ENCODE measurements at places on chromosomes 2 and 18. TPM values are rescaled to one million over a fixed set of nuclear protein-coding genes. Genes with fewer than 3 reads are reported as not detected.

CRACDL gene
- 0.67 TPM for polyA plus RNA-seq

UGT1A4 gene
- polyA plus RNA-seq = not detected

VWC2L gene
- polyA plus RNA-seq = not detected

UGT1A6 gene
- polyA plus RNA-seq = not detected

CNGA3 gene
- polyA plus RNA-seq = not detected

ALKAL2 gene
- polyA plus RNA-seq = 5.1 TPM

RAB17 gene
- 11.1 TPM for polyA plus RNA-seq

- no peak for DNase-seq
Observed at GRCh38 chr2:112644155-112644932, 1.4 kb upstream of the SLC20A1 start.

DNA sequence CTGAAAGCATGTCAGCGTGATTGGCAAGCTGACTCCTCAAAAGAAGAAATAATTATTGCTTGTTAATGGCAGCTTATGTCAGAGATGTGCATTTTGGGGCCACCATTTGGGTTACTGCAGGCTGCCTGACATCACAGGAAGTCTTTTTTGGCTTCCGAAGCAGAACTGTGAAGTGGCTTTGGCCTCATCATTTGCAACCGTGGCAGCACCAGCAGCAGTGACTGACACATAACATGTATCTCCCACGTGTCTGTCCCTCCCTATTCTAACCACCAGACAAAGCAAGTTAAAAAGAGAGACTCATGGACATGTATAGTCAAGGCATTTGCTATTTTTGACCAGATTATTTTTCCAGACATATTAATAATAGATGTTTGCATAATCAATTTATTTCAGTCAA lies 488.7 kb upstream of the ACVR2A start:
- no peak for DNase-seq

DNA sequence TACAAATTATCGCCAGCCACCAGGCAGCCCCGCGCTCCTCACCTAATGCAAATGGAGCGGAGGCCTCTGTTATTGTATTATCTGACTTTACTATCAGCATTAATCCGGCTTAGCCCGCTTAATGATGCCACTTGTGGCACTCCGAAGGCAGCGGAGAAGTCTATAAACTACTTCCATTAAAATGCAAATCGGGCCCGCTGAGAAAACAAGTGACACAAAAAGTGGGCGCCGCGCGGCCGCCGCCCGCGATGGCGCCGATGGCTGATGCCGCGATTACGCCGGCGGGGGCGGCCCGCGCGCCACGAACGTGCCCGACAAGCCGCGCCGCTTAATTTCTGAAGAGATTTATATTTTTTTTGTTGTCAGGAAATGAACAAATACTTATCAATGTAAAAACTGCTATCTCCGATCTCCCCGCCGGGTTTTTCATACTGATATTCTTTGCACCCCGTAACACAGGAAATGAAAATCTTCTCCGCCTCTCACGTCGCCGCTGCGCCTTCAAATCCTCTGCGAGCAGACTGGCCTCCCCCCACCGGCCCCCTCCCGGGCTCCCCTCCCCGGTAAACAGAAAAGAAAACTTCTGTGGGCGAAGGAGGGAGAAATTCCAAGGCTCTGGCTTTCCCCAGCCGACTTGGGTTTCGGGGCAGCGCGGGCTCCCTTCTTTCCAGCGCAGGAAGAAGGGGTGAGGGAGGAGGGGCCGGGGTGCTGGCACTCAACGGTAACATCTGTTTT lies 221.8 kb downstream of the INSIG2 start:
- no peak for DNase-seq

- DNase-seq = no peak
Observed at GRCh38 chr2:188024811-188025210, 266.9 kb upstream of the GULP1 start.

DNA sequence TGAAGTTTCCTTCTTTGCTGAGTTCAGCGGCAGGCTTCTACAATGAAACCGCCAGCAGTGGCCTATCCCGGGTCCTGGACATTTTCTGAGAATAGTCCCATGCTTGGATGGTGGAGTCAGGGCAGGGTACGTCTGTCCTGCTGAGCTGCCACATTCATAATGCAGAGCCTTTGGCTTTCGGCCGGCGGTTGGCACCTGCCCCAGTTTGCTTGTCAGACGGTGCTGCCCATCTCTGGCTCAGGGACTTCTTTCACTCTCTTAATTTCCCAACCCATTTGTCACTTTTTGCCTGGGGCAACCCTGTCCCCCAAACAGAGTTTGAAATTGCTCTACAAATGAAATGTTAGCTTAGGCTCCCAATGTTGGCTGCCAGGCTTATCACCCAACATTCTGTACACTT lies 57.2 kb downstream of the SOX11 start:
- DNase-seq = no peak

DNA sequence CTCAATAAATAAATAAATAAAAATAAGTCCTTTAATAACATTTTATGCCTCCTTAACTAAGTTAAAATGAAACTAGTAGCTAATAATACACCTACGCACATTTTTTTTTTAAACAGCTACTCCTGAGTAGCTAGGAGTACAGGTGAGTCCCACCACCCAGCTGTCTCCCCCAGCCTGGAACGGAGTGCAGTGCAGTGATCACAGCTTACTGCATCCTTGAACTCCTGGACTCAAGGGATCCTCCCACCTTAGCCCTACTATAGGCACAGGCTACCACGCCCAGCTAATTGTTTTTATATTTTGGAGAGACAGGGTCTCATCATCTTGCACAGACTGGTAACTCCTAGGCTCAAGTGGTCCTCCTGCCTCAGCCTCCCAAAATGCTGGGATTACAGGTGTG lies 28.4 kb downstream of the YWHAQ start:
- no peak for DNase-seq

DNA sequence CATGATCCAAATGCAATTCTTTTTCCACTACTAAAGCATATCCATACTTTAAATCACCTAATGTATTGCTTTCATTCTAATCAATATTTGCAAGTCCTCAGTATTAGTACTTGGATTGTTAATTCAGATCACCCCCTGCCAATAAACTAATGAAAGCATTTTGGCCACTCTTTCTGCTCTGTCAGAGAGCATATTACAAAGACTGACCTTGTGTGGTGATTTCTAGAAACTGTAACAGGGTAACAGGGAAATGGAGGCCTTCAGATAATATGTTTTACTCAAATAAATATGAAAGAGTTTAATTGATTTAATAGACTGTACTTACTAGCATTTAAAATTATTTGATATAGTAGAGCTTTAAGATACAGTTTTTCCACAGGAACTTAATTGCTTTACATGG lies 453.0 kb downstream of the KCNJ3 start:
- no peak for DNase-seq

DNA sequence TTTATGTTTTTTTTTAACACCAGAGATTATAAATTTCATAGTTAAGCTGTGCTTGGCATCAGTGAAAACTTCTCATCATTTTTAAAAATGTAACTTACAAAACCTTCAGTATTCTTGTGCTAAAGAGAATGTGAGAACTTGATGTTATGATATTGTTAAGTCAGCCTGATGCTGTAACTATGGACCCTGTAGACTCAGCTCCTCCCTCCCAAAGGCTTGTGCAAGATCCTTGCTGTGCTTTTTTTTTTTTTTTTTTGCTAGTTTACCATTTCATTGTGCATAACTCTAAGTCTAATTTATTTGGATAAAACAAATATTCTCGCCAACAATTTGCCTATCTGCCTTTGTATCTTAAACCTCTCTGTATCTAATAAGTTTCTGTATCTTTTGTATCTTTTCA lies 12.9 kb upstream of the TFPI start:
- DNase-seq = no peak

DNA sequence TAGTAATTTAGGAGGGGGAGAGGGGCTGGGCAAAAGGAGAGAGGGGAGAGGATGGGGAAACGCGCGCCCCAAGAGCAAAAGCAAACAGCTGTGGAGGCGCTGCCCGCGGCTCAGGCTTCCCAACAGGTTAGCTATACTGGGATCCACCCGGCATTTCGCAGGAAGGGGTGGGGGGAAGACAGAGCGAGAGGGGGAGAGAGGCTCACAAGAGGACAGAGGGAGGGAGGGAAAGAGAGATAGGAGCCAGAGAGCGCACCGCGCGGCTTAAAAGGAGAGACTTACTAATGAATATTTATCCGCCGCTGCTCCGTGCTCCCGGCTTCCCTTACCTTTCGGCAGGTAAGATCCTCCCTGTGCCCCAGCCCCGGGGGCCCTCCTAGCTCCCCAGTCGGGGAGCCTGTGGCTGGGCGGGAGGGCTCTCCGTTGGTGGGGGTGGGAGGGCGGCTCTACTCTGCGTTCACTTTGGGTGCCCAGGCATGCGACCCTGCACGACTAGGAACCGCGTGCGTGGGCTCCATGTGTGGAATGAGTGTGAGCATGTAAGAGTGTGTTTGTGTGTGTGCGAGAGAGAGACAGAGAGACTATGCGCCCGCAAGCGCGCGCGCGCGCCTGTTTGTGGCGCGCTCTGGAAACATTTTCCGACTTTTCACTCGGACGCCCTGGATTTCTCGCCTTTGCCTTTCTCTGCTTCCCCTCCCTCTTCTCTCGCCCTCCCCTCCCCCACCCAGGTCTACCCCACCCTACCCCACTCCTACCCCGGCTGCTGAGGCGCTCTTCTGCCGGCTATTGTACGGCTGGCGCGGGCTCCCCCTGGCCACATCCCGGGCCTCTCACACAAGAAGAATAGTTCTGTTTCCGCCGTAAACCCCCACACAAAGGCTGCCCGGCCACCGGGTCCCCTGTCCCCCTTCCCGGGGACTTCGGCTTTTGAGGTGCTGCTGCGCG lies 7.2 kb upstream of the SIX3 start:
- no peak for DNase-seq

DNA sequence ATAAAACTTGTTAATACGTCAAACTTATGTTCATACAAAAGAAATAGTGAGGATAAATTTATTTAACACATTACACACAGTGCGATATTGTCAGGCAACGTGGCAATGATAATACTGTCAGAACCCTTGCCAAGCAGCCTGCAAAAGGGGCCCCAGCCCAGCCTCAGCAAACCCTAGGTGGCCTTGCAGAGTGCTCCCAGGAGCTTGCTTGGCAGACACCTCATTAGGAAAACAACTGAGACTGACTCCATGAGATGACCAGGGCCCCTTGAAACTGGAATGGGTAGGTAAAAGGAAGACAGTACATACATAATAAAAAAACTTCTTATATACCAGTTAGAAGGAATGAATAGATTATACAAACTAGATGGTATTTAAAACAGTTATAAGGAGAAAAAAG lies 136.6 kb upstream of the EPC2 start:
- no peak for DNase-seq

DNA sequence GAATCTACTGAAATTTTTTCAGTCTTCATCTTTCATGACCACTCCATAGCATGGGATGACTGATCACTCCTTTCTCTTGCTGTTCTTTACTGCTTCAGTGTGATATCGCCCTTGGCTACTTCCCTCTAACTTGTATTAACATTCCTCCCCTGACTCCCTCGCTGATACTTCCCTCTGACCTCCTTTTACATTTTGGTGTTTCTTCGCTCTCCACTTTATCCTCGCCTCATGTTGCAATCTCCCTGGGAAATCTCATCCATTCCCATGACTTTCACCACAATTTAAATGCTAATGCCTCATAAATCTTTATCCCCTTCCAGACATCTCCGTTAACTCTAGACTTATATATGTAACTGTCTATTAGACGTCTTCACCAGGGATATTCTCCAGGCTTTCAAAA lies 167.3 kb downstream of the IKZF2 start:
- no peak for DNase-seq

DNA sequence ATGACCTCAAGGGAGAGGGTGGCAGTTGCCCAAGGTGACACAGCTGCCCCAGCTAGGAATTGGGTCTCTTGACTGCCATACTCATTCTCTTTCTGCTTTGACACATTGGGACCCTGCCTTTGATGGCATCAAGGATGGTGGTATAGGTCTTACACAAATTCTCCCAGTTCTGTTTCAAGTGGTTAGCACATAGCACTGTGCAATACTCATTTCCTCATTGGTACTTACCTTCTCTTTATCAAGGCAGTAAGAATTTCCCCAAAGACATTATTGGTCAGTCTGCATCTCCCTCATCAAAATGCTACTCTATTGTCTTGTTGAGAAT lies 35.9 kb upstream of the CCDC93 start:
- DNase-seq = no peak

GRCh38 chr2:205734436-205735037 lies 52.2 kb downstream of the NRP2 start:
- no peak for DNase-seq

- DNase-seq = no peak
Observed at GRCh38 chr18:23540867-23541266, 37.6 kb downstream of the RMC1 start.

GRCh38 chr18:61531182-61531581 lies 198.0 kb downstream of the CDH20 start:
- no peak for DNase-seq

GRCh38 chr2:17892770-17893534 lies 14.5 kb downstream of the KCNS3 start:
- DNase-seq = no peak

DNA sequence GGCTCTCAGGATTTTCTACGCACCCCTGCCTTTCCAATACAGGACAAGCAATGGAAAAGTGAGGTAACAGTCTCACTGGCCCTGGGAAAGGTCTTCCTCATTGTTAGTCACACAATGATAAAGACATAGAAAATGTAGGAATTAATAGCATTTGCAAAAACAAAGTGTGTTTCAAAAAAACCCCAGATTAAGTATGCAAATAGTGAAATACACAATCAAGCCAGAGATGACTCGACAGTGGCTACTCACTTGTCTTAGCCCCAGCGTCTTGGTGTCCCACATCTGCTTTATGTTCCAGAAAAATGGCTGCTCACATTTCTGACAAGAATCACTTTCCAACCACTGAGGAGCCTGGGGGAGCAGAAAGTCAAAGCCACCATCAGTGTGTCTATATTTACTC lies 47.0 kb upstream of the AP1S3 start:
- no peak for DNase-seq

DNA sequence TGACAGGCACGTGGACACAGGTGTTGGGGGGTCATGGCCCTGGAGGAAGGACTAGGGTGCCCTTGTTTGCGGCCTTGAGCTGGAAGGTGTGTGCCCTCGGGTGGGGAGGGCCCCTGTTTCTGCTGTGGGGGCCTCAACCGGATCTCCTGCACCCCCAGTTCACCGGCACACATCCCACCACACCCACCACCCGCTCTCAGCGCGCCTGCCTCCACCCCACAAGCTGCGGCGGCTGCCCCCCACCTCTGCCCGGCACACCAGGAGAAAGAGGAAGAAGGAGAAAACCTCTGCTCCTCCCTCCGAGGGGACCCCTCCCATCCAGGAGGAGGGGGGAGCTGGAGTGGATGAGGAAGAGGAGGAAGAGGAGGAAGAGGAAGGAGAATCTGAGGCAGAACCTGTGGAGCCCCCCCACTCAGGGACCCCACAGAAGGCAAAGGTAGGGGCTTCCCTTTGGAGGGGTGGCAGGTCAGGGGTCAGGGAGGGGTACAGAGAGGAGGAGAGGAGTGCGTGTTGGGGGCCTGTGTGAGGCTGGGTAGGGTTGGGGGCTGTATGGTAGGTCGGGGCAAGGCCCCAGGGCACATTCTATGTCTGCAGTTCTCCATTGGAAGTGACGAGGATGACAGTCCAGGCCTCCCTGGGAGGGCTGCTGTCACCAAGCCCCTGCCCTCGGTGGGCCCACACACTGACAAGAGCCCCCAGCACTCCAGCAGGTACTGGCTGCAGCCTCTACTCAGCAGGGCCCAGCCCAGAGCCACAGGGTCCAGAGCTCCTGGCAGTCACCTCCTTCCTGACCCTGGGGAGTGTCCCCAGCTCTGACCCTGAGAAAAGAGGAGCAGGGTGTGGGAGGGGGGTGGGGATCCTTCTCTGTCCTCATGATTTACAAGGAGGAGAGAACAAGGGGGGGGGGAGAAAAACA lies 1.8 kb downstream of the SLC4A3 start:
- no peak for DNase-seq
